GDM1 (cell line): ENCODE measurements at places on chromosomes 4 and X.

DNA sequence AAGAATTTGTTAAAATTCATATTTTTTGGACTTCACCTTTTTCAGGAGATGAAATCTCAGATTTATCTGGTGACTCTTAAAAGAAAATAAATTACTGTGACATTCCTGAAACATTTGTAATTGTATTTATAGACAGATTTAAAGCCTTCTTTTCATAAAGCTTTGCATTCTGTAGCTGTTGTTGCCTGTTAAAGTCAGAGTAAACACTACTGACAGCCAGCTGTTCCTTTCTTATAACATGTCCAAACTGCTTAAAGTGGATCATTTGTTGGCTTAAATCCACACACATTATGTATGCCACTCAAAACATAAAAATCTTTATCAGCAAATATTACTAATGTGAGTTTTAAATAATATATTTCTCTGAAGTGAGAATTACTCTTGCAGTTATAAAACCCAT is 157.5 kb downstream of the TECRL start:
- DNase-seq: no peak

- DNase-seq: no peak
Observed at GRCh38 chr4:4499438-4500123, 42.3 kb downstream of the STX18 start.

DNA sequence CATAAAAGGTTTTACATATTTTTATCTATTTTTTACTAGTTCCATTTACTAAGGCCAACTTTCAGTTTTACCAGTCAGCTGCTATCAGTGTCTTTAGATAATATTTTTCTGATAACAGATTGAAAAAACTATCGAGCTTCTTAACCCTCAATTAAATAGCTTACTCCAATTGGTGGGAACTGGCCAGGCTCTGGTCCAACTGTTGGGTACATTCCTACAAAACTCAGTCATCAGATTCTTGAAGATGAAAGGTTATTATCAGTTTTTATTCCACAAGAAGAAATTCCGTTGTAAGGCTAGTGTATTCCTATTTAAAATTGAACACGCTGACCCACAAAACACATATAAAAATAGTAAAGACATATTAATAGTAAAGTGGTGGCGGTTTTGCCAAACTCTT is 346.2 kb downstream of the MAPK10 start:
- no peak for DNase-seq

DNA sequence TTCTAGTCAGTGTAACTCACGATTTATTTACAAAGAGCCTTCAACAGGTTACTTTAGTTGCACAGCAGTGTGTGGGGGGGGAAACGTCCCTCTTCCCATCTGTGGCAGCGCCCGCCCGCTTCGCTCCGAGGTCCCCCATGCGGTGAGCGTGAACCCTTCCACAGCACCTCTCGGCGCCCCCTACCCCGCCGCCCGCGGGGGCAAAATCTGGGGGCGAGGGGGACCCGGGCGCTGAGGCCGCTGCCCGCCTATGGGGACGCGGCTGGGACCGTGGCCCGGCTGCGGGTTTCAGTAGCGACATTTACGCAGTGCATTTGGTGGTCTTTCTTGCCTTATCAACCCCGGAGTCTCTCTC is 6.4 kb downstream of the NKX6-1 start:
- no peak for DNase-seq

- DNase-seq: no peak
Observed at GRCh38 chr4:54016504-54016903, 47.9 kb downstream of the CHIC2 start.

GRCh38 chr4:87179751-87180150 is 40.7 kb downstream of the KLHL8 start:
- no peak for DNase-seq

DNA sequence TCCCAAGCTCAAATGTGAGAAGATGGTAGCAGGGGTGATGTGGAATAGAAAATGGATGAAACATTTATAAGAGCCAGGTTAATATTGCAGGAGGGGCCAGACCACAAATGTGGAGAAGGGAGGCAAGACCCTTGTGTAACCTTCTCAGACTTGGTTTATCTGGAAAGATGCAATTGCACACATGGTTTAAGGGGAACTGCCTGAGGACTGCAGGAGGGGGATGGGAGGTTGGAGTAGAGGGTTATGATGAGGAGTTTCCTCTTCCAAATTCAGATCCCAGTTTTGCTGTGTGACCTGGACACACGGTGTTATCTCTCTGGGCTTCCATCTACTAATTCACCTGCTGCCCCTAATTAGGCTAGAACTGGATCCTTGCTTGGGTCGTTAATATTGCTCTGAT is 46.1 kb downstream of the RAB40AL start:
- no peak for DNase-seq

- DNase-seq: no peak
Observed at GRCh38 chr4:152454398-152455011, 81.4 kb downstream of the FBXW7 start.

GRCh38 chr4:110705440-110705782 is 82.5 kb upstream of the PITX2 start:
- DNase-seq: no peak

- DNase-seq: no peak
Observed at GRCh38 chrX:69988955-69989394, 60.8 kb downstream of the AWAT2 start.

DNA sequence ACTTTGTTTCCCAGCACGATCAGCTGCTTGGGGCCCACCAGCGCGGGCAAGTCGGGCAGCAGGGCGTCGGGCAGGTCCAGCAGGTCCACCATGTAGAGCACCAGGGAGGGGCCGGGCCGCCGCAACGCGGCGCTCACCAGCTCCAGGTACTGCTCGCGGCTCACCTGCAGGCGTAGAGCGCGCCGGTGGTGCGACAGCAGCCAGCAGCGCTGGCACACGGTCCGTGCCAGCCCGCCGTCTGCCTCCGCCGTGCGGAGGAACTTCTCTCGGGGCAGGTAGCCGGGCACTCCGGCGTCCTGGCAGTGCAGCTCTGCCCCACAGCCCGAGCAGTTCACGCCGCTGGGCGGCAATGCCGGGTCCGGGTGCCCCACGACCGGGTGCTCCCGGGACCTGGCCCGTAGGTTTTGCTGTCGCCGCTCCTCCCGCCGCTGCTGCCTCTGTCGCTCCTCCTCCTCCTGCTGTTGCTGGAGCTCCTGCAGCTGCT is 527 bp downstream of the NOA1 start:
- DNase-seq: no peak

- no peak for DNase-seq
Observed at GRCh38 chr4:102623622-102624021, 122.5 kb downstream of the NFKB1 start.

DNA sequence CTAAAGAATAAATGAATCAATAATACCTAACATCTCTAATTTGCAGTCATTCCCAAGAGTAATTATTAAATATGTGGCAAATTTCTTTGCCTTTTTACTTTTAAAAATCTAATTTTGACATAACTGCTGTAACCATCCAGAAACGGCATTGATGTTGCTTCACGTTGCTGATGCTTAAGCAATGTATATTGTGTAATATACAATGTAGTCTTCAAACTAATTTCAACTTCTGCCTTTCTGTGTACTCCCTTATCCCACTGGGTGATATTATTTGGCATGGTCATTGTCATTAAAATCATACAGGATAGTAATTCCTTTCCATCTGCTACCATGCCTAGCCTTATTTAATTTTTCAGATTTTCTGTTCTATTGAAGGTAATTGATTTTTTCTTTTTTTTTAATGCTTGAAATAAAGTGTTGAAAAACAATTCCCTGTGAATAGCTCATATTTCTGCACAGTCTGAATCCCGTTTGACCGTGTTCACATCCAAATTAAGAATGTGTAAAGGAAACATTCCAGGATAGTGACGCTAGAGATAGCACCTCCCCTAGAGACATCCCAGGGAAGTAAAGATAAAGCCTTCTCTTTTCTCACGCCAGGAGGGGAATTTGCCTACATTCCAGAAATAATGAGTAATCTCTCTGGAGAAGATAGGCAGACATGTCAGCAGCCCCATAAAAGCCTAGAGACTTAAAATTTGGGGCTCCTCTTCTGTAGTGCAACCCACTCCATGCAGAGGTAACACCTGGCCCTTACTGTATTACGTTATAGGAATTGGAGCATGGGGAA is 8.6 kb downstream of the FAM200B start:
- no peak for DNase-seq

DNA sequence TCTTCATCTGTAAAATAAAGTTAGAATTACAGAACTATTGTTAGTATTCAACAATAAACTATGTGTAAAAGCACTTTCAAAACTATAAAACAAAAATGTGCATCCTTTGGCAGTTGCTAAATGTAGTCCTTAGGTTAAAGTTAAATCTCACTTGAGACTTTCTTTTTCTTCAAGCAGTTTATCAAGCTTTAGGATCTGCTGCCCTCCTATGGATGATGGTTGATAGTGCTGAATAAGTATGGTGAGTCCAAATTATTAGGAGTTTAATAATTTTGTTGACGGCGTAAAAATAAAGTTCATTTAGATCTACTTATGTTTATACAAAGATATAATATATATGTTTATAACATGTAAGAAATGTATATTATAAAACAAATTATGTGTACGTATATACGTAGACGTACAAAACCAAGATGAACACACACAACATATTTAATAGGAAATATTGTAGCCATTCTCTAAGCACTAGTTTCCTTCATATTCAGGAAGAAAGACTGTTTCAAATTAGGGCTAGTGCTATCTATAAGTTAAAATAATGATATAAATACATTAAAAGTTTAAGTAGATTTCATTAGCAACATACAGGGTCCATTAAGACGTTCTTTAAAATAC is 22.3 kb downstream of the UGT2A2 start:
- no peak for DNase-seq

DNA sequence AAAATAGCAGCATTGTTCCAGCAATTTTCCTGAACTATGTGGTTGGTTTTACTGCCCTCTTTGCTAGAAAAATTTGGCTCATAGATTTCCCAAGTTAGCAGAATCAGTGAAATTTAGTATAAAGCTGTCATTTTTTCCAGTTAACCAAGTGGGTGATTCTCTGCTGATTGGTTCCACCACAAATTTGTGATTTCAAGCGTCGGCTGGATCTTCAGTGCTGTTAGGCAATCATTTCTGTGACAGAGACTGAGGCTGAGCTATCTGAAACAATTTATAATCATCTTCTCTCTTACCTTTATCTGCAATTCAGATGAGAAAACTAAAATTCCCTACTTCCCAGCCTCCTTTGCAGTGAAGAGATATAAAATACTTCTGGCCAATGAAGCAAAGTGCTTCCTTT is 68.6 kb upstream of the OTUD4 start:
- no peak for DNase-seq
